ENCODE measurements at places on chromosomes 12 and 14.

DNA sequence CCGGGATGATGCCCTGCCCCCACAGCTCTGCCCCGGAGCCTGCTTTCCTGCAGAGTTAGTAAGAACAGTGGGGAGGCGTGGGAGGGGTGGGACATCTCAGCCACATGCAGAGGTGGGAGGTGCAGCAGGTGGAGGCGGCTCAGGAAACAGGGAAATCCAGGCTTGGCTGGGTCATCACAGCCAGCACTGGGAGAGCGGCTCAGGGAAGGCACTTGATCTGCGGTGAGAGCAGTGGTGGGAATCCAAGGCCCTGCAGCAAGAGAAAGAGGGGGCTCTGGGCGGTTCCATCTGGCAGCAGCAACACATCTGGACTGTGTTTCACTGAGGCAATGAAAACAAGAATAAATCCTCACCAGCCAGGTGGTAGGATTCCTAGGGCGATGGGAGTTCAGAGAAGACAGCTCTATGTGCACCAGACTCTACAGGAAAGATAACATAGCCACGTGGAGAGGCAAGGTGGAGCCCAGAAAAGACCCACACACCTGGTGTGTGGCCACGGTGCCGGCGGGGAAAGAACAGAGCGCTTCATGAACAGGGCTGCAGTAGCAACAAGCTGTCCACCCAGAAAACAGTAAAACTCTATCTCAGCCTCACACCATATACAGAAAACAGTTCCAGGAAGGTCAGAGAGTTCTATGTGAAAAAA is 57.6 kb downstream of the CCDC85C start:
- no peak for DNase-seq

- no peak for DNase-seq
Observed at GRCh38 chr14:71625891-71626701, 306.1 kb upstream of the RGS6 start.

- no peak for DNase-seq
Observed at GRCh38 chr14:29220566-29220965, 454.0 kb downstream of the FOXG1 start.

DNA sequence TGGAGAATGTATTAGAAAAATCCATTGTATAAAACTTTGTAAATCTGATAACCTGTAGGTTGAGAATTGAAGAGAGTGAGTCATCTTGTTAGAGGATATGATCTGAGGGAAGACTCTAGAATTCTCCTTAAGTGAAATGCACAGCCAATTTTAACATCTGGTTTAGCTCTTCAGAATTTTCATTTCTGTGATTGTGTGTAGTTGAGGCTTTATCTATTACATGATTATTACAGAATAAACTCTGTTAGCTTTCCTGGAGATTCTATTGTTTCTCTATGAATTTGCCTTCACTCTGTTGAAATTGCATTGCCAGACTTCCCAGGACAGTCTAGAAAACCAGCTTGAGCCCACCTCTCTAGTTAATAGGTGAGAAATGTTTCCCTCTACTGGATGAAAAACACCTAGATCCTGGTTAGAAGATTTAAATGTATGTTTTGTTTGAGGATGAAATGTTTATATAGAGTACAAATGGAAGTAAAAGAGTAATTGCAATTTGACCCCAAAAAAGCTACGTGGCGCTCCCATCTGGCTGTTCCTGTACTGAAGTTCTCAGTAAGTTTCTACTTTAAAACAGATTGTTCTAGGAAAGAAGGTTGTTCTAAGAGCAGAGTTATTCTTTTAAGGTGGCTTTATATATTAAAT is 2.9 kb downstream of the NUDT4 start:
- no peak for DNase-seq

- no peak for DNase-seq
Observed at GRCh38 chr14:65193916-65194590, 91.7 kb upstream of the MAX start.

- no peak for DNase-seq
Observed at GRCh38 chr14:77071938-77072388, 26.1 kb upstream of the CIPC start.

DNA sequence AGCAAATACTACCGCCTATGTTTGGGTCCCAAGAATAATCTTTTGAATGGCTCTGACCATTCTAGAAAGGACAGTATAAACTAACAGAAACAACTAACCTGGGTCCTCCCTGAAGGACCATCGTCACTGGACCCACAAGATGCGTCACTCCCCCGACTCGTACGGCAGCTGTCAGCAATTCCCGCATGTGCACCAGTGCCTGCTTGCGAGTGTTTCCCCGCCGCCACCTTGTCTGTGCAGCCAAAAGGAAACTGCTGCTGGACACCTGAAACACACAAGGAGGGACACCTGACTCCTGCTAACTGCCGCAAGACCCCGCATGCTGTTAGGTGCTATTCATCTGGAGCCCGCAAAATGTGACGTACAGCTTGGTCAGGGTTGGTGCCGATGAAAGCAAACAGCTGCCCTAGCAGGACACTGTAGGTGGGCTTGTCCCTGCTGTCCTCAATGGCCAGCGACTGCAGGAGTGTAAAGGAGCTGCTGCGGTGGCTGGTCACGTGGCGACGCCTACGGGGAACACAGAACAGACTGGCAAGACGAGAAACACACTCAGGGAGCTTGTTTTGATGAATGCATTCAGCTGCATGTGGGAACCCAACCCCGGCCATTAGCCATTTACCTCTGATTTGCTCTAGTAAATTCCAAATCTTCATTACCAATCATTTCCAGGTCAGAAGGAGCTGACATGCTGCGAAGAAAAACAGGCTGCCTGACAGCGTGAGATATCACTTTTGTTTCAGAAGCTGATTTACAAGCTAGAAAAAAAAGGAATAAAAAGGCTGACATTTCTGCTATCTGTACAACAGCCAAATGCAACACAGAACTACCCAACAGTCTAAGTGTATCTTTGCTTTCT is 118.1 kb downstream of the TRAFD1 start:
- DNase-seq = no peak

GRCh38 chr12:118813778-118814357 is 167.5 kb upstream of the SRRM4 start:
- no peak for DNase-seq

GRCh38 chr12:128318946-128319345 is 52.0 kb downstream of the TMEM132C start:
- no peak for DNase-seq

DNA sequence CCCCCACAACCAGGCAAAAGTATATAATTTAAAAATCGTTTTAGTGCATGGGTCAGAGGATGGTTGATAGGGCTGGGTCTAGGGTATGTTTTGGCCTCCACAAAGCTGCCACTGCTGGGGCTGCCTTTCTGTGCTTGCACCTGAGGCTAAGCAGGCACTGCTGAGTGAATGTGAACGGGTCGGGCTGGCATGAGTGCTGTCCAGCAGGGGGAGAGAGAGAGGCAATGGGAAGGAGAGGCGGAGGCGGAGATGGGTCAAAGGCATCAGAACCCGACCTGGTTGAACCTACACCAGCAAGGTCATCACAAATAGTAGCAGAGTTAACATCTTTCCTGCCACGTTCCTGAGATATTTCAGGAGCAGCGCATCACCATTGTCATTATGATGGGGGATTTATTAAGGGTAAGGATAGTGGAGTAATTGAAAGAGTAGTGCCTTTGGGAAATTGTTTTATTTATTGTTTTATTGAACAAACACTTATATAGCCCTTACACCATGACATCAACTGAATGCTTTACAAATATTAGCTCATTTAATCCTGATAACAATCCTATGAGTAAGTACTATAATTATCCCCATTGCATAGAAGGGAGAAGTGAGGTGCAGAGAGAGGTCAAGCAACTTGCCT is 5.8 kb upstream of the NRXN3 start:
- DNase-seq = no peak

DNA sequence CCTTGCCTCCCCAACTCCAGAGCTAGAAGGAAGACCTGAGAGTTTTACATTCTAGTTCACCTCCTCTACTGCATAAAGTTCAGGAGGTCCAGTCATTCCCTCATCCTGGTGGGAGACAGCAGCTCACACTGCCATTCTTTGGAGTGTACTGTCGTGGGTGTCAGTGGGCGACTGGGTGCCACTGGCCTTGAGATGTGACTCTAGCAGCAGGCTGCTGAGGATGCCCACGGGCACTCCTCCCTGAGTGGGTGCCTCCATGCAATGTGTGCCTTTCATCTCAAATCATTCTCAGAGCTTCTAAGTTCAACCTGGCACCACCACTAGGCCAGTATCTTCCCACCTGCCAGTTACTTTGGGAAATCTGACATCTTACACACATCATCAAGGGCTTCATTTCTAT is 12.5 kb downstream of the RFX4 start:
- no peak for DNase-seq

GRCh38 chr12:55142669-55143565 is 16.7 kb downstream of the OR9K2 start:
- DNase-seq = peak; percentile 67

GRCh38 chr14:42057111-42057510 is 450.4 kb downstream of the LRFN5 start:
- DNase-seq = peak; percentile 7

DNA sequence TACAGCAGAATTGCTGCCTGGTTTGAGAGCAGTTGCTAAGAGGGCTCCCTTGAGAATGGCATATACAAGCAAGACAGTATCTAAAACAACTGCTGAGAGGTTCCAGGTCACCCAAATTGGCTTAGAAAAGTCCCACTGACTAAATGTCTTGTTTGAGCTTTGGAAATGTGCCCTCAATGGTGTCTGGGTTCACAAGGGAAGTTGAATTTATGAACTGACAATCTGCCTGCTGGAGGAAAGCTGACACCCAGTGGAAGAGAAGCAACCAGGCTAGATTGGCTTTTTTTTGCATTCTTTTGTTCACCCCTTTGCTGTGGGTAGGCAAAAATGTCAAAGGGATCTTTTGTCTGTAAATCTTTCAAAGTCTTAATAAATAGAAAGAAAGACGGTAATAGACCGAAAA is 44.6 kb upstream of the NPFF start:
- DNase-seq = peak; percentile 73

- no peak for DNase-seq
Observed at GRCh38 chr12:26699237-26699636, 133.8 kb downstream of the ITPR2 start.

DNA sequence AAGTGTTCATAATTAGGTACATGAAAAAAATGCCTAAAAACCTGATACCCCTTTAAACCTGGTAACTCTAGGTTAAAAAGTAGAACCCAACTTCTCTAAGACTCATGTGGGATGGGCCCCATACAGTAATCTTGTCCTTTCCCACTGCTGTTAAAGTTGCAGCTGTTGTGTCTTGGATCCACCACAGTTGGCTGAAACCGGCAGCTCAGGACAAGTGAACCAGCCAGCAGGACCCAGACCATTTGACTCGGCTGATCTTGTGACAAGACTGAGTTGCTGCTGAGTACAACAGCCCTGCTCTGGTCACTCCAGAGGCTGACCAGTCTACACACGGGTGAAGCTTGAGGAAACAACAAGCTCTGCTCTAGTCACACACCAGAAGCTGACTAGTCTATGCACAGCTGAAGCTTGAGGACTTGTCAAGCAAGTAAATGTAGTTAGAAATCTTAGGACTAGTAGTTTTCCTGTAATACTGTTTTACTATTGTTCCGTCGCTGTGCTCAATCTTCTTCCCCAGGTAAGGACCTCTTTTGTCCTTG is 60.6 kb downstream of the DHRS2 start:
- DNase-seq = no peak

DNA sequence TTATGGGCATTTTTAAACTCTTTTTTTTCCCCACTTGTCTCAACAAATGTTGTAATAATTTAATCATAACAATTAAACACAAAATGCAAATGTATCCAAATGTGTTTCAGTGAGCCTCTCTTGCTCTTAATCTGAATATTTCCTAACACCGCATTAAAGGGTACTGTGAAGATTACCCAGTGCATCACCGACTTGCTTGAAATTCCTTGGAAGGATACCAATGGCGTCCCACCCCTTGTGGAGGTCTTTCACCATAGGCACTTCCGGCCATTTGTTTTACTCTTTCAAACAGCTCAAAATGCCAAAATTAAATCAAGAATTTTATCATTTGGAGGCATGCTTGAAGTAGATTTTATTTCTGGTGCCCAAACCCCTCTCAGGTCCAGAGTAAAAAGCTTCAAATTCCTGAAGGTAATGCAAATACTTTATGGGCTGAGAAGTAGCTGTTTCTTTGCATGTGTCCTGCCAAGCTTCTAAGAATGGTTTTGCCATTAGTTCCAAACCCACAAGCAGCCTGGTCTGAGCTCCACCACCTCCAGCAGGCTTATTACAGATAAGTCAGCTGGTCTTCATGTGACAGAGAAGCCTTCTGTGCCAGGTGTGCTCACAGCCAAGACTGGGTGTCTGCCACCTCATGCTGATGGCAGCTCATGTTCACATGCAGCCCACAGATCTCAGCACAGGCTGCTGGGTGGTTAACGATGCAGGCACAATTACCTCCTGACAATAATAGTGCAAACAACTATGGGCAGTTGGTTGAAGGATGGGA is 16.4 kb upstream of the NUDT4 start:
- DNase-seq = no peak

GRCh38 chr12:79775355-79776027 is 84.7 kb upstream of the PAWR start:
- DNase-seq = no peak

DNA sequence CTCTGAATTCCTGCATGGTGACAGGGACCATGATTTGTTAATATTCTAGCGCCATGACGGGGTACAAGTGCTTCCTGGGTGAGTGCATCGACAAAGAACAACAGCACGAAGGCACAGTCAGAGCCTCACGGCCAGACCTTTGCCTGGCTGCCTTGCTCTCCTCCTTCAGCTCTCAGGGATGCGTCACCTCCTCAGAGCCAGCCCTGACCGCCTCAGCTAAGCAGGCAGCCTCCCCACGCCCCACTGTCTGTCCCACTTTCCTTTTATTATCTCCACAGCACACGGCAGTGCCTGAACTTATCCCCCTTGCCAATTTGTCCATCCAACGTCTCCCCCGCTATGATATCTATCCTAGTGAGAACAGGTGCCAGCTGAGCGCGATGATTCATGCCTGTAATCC is 16.5 kb upstream of the FZD10 start:
- DNase-seq = no peak

DNA sequence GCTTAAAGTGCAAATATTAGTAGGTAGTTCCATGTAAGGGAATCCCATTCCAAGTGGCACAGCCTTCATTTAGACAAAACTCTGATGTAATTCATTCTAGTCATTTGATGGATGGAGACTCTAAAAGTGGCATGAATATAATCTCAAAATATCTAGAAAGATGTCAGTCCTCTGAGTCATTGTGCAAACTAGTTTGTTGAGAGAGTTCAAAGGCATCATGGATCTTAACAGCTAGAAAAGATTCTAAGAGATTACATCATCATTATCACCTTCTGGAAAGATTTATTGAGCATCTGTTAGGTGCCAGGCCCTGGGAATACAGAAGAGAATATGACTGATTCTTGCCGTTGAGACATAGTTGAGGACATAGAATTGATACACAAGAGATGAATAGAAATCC is 30.7 kb downstream of the CRADD start:
- DNase-seq = no peak

- DNase-seq = no peak
Observed at GRCh38 chr12:78617683-78618082, 246.9 kb upstream of the SYT1 start.

DNA sequence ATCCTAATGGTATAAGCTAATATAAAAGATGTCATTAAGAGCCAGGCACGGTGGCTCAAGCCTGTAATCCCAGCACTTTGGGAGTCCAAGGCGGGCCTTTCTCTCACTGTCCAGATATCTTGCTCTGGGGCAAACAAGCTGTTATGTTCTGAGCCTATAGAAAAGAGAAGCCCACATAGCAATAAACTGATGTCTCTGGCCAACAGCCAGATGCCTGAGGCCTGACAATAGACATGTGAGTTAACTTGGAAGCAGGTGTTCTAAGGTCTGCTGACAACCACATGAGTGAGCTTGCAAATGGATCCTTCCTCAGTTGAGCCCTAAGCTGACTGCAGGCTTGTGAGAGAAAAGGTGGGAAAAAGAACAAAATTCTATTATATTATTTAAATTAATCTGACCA is 25.0 kb downstream of the YAF2 start:
- no peak for DNase-seq

- DNase-seq = peak; percentile 52
Observed at GRCh38 chr14:64937821-64938193, 4.7 kb downstream of the GPX2 start.

Data from pons (tissue), 1 donor.